Stimulated activated CD8-positive, alpha-beta memory T cell treated with anti-CD3 and anti-CD28 coated beads, Interleukin-15, amount 100 ng/mL, for 48 hours (primary cell): ENCODE measurements at places on chromosomes 4 and X.

DNA sequence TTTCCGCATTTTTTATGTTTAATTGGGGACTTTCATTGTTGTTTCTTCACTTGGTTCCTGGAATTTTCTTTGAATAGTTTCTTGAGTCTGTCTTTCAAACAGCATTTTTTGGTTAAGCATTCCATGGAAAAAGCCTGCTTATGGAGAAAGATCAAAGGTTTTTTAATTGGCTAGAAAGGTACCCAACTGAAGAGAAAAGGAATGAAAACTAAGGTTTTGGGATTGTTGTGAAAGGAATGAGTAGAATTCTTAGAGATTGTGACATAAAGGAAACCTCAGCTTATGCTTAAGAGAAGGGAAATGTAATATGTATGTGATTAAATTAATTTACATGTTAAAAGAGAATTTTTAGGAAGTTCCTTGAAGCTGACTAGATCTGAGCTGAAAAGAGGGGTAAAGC, 82.8 kb downstream of the CCKAR start:
- DNase-seq = no peak

DNA sequence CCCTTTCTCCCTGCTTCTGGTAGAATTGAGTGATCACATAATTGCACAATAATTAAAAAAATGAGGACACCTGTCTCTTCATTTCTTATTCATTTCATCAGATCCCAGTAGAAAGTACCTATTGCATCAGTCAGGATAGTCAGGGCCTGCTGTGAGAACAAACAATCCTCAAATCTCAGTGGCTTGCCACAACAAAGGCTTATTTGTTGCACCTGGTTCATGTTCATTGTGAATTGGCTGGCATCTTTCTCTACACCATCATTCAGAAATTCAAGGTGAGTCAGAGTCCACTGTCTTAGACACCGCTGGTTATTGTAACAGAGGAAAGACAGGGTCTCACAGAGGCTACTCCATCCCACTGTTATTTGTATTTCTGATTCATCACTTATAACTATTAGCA, 409.8 kb downstream of the STIM2 start:
- DNase-seq = no peak

- DNase-seq = no peak
Measured at GRCh38 chrX:30643313-30643821, 9.9 kb upstream of the GK start.

GRCh38 chr4:139642364-139642763, 23.3 kb upstream of the MGST2 start:
- DNase-seq = no peak

- DNase-seq = no peak
Measured at GRCh38 chr4:152903658-152904057, 32.5 kb upstream of the FHDC1 start.

DNA sequence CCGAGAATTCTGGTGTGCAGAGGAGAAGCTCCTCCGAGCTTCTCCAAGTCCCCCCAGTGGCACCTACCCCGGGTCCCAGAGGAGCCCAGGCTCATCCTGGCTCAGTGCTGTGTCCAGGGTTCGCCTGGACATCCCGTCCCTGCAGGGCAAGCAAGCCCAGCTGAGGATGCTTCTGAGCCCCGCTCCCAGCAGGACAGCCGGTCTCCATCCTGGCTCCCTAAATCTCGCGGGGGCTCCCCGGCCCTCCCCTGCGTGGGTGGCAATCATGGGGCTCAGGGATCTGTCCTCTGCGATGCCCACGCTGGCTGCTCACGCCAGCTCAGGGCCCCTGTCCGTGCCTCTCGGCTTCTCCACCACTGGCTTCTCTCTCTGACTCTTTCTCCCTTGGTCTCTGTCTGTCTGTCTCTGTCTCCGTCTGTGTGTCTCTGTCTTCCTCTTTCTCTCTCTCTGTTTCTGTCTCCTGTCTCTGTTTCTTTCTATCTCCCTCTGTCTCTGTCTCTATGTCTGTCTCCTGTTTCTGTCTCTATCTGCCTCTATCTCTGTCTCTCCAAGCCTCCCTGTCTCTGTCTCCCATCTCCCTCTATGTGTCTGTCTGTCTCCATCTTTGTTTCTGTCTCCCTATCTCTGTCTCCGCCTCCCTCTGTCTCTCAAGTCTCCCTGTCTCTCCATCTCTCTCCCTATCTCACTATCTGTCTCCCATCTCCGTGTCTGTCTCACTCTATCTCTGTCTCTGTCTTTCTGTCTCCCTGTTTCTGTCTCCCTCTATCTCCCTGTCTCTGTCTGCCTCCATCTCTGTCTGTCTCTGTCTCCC, 27.8 kb upstream of the SLC25A6 start:
- DNase-seq = no peak
